NT2/D1 (cell line): ENCODE measurements at places on chromosomes 11 and 22.

DNA sequence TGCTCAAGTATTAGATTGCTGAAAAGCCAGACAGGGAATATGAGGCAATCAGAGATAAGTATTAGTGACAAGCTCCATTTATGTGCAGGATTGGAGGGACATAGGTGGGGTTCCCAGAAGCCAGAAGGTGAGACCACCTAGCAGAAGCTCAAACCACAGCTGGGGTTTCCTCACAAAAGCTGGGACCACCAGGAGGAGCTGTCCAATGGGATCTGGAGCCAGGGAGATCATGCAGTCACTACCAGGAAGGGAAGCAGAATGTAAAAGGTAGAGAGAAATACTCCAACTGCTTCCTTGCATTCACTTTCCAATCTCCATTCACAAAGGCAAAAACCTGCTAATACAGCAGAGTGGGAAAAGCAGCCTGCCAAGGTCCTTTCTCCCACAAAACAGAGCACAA is 5.2 kb upstream of the FSHB start:
- DNase-seq: no peak

DNA sequence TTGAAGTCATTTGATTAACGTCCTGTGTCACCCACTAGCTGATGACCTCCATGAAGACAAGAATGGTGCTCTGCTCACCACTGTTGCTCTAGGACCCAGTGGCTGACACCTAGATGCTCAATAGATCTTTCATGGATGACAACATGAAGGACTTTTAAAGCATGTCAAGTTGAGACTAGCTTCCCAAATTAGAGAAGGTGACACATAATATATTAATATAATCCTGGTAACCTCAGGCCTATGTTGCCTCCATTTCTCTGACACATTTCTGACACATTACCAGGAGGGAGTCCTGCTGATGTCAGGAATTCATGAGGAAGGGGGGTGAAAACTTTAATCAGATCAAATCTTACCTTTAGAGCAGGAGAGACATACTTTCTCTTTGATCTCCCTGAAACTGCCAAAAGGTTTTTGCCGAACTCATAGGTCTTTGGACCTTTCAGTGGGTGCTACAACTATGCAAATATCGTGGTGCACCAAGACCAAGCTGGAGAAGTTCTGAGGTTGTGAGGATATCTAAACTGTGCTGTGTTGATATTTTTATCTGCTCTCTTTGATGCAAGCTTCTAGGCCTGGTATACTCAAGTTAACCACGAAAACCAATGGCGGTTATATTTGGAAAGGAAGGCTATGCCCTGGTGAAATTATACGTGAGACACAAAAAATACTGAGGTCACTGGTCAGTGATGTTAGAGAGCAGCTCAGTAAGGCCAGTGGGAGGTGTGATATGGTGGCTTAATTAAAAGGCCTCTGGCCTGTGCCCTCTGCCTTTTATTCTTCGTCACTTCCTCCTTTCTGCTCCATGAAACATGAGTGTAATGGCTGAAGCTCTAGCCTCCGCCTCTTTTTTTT is 13.2 kb upstream of the AMPD3 start:
- DNase-seq: no peak

- no peak for DNase-seq
These were observed 41.5 kb upstream of the CARD18 start for GRCh38 chr11:105181100-105181499.

- no peak for DNase-seq
These were observed at the start of gene DNHD1 for GRCh38 chr11:6497069-6497839. TSS of gene DNHD1 (plus strand) at chr11:6497280. CDS start at chr11:6498216, 936 bp downstream.

DNA sequence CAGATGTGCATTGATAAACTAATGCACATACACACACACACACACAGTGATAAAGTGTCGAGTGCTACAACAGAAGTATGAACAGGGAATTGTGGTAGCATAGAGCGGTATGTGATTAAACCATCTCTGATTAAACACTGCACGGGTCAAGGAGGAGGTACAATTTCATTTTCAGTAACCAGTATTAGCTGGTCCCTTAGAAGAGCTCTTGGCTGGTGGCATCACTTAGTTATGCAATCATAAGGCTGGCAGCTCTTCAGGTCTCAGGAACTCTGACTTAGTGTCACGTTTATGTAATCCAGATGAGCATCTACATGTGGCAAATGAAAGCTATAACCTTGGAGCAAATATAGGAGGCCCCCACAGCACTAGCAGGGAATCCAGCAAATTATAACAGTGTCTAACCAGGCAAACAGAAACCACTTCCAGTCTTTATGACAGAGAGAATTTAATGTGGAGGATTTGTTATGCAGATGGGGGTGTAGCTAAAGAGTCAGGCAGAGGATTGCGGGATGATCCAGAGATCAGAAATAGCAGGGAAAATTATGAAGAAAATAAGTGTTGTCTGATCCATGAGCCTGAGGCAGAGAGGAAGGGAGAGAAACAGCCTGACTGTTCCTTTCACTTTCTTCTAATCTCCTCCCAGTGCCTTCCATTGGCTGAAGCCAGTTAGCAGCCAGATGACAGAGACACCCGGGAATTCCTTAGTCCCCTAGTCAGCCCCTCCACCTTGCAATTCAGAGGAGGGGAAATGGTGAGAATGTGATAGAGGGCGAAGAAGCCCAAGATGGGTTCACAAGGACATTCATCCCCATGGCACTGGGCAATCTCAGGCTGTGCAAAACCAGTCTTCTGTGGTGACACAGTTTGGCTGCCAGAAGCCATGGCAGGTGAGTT is 533.1 kb upstream of the TENM4 start:
- peak; percentile 47 for DNase-seq

DNA sequence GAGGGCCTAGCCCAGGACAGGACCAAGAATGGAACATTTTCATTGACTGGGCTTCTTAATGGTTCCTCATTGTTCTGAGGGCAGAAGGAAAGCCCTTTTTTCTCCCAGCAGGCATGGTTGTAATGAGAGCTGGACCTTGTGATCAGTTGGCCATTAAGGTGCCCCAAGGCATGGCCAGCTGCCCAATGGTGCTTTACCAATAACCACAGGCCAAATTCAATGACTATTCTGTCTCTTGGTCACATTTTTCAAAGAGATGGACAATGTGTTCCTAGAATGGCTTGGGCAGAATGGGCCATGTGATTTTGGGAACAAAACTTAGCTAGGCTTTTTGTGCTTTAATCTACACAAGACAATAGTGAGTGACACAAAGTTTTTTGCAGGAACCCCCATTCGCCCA is 7.3 kb downstream of the NAV2 start:
- DNase-seq: no peak

DNA sequence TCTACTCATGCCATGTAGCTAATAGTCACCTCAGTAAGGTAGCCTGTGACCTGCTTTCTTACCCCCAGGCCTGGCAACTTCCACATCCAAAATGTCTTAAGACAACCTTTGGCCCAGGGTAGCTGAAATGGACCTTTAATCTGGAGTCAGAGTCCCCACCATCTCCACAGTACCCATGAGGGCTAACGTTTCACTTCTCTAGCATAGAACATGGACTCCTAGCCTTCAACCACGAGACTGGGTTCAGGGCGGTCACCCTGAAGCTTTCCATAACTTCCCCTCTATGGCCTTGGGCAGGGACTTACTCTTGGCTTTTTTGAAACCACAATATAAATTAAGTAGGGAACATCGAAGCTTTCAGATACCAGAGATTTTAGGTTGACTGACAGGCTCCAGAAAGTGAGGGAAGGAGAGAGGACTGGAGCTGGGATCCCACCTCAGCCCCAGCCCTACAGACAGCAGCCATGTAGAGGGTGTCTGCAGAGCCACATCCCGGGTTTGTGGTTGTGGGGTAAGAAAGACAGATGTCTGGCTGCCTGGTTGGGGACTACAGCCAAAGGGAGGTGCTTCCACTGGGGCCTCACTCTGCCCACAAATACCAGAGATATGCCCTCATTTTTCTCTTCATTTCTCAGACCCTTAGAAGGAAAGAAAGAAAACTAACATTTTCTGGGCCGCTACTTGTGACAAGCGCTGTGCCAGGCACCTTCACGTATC is 2.6 kb downstream of the TBC1D10A start:
- no peak for DNase-seq

- DNase-seq: no peak
These were observed 60.2 kb downstream of the LINC01488 start for GRCh38 chr11:69541501-69542313.

GRCh38 chr11:11996321-11997048 is 11.9 kb downstream of the DKK3 start:
- no peak for DNase-seq

GRCh38 chr11:9489080-9489765 is 28.4 kb downstream of the ZNF143 start:
- no peak for DNase-seq

- DNase-seq: peak; percentile 9
These were observed 472.6 kb downstream of the NELL1 start for GRCh38 chr11:21142007-21142406.

GRCh38 chr22:38327805-38328204 is 10.6 kb upstream of the CSNK1E start:
- DNase-seq: no peak

GRCh38 chr11:43853781-43854180 is 26.9 kb upstream of the ALKBH3 start:
- DNase-seq: no peak

- DNase-seq: peak; percentile 27
These were observed 71.0 kb upstream of the TP53I11 start for GRCh38 chr11:45021692-45022141.

GRCh38 chr11:66676931-66677598 is 622 bp downstream of the RBM4B start:
- no peak for DNase-seq

- DNase-seq: no peak
These were observed 27.2 kb downstream of the MMP10 start for GRCh38 chr11:102753267-102753666.
